ENCODE measurements at places on chromosomes 5 and 9. TPM values are rescaled to one million over a fixed set of nuclear protein-coding genes. Genes with fewer than 3 reads are reported as not detected.

Gene SH3TC2
- total RNA-seq = not detected

Gene KCTD16
- 0.09 TPM for total RNA-seq

Gene SCGB3A2
- total RNA-seq = not detected

Gene HBEGF
- 2.1 TPM for total RNA-seq

Gene DNAJB5
- total RNA-seq = 3.3 TPM

GRCh38 chr9:120403543-120403856 is 176.5 kb downstream of the CDK5RAP2 start:
- no peak for DNase-seq

DNA sequence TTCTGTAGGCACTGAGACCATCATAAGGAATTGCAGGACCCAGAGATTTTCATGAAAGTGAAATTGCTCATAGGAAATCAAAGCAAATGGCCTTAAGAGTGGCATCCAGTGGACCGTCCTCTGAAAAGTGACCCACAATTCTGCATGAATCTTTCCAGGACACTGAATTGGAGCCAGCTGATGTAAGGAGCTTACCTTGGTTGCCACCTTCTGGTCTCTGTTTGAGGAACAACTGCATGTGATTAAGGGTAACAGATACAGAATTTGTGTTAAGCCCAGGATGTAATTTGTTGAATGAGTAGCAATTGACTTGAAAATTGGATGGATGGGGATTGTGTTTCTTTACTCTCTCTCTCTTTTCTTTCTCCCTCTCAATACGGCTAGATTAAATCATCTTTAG is 49.9 kb upstream of the GAS1 start:
- DNase-seq = no peak

DNA sequence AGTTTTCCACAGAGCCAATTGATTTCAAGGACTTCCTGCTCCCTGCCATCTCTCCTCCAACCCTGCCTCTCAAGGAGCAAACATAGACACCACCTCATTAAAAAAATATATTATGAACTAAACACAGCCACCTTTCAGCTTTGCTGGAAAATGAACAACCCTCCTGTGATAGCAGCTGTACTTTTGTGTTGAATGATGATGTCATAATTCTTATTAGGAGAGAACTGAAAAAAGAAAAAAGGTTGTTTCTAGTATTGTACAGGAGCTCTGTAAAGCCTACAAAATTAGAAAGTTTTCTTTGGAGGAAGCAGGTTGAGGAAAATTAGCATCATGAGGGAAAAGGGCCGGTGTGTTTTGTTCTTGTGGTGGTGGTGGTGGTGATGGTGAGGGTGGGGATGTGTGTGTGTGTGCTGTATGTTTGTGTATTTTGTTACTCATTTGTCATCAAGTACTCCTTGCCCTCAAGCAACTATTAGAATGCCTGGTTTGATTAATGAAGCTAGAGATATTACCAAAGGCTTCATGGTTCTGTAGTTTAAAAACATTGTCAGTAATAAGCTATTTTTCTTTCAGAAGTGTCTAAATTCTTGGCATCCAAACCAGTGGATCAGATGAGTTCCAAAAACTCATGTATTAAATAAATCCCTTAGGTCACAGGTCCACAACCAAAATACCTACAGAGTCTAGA is 405.9 kb downstream of the TLE4 start:
- DNase-seq = no peak

- DNase-seq = peak; percentile 38
Observed at GRCh38 chr5:143355710-143356109, 47.8 kb downstream of the NR3C1 start.

GRCh38 chr9:117869712-117870111 is 165.5 kb downstream of the TLR4 start:
- no peak for DNase-seq

GRCh38 chr9:95627802-95628201 is 111.0 kb upstream of the PTCH1 start:
- DNase-seq = no peak

GRCh38 chr5:149677731-149678130 is 52.4 kb upstream of the PPARGC1B start:
- no peak for DNase-seq

DNA sequence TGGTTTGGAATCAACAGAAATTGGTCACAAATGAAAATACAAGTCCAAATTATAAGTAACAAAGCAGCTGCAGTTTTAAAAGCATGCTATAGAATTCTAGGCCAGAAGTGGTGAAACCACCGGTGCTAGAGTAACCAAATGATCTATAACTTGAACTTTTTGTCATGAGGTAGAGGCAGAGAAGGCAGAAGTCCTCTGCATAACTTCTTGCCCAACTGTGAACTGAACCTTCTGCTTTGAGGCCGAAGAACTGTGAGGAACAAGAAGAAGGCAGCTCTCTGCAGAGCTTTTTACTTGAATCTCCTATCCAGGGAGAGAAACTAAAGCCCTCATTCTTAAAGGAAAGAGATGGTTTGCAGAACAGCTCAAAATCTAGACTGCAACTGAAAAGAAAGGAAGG is 36.2 kb upstream of the TENT2 start:
- no peak for DNase-seq

Data from CD8-positive, alpha-beta memory T cell (primary cell).